ENCODE measurements at places on chromosomes 6 and 20. TPM values are rescaled to one million over a fixed set of nuclear protein-coding genes. Genes with fewer than 3 reads are reported as not detected.

DNA sequence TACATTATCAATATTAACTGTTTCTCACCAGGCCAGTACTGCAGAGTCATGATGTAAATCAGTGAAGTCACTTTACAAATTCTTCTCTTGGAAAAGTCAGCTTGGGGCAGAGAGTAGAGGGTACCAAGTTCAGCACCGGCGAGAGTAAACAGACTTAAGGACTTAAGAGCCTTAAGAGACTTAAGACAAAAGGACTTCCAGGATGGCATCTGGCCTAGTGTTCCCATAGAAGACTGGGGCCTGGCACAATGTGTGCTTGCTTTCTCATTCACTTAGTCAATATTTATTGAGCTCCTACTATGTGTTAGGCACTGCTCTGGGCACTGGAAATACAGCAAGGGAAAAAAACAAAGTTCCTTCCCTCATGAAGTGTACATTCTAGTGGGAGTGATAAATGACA is 1.4 kb upstream of the SNPH start:
- no peak for DNase-seq

DNA sequence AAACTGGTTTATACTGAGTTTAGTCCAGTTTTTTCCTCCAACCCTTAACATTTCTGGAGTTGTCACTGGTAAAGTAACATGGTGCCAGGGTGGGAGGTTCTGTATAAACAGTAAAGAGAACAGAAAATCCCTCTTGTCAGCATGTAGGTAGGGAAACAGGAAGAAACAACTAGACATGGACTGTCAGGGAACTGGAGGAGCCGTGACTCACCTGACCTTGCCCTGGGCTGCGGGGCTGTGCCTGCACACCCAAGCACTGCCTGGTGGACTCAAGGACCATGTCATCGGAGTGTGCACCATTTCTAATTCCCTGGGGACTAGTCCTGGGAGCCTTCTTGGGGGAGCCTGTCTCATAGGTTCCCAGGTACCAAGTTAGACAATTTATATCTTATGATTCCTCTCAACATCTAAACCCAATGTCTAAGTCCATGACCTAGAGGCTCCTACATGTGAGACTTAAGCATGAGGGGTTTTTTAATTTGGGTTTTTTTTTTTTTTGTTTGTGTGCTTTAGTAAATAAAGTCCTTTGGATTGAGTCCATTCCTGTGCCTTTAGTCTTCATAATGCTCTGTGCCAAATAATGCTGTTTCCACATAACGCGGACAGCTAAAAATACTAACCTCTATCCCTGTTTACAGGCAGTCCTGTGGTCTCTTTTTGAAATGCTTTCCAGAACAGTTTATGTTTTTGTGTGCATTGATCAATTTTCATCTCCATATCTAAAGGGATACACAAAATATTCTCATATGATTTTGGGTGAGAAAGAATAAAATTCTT is 136.9 kb upstream of the SUPT3H start:
- no peak for DNase-seq

DNA sequence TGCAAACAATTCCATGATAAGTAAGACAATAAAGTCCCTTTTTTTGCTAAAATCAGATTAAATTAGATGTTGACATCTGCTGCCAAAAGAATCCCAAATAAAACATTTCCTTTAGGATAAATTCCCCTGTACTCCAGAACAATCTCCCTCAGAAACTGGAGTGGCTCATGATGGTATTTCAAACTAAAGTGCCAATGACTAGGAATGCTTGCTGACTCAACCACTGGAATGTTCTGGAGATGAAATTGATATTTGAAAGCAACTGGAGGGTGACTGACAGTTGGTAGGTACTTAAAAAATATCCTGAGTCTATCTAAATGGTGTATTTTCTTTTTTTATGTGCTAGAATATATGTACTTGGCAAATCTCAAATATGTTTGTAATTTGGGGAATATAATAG is 350.1 kb upstream of the TSHZ2 start:
- no peak for DNase-seq

DNA sequence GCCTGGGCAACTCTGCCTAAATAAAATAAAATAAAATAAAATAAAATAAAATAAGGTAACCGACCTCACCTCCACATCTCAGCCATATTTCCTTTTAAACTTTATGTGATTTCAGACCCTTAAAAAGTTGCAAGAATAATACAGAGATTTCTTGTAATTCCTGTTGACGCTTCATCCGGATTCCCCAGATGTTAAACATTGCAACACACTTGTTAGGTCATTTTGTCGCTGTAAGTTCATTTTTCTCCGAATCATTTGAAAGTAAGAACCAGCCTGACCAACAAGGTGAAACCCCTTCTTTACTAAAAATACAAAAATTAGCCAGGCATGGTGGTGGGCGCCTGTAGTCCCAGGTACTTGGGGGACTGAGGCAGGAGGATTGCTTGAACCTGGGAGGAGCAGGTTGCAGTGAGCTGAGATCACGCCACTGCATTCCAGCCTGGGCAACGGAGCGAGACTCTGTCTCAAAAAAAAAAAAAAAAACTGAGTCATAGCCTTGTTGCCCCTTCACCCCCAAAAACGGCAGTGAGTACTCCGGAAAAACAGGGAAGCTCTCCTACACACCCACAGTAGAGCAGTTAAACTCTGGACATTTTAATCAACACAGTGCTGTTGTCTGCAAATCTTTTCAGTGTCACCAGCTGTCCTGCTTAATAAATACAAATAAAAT is 5.9 kb downstream of the PYGB start:
- no peak for DNase-seq

WFDC5 gene
- total RNA-seq, result not detected

- DNase-seq, result no peak
Observed at GRCh38 chr6:92667843-92668242, 751.5 kb downstream of the EPHA7 start.

DNA sequence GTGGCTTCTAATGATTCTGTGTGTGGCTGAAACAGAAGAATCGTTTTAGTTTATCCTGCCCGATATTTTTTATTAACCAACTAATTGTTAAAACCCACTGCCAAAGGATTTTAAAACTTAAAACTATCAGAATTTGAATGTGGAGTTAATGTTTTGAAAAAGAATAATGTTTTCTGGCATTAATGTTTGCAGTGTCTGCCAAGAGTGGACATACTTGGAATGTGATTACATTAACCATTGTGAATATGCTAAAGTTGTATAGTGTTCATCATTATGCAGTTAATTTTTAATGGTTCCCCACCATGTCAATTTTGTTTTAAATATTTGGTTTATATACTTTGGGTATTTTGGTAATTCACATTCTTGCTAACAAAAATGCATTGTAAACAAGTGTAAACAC is 24.4 kb downstream of the DCBLD1 start:
- DNase-seq, result no peak
